ENCODE measurements at places on chromosomes 5 and 9.
A peak's percentile ranks its signal among the peaks of the same experiment; 100 is the strongest.

GRCh38 chr5:140236891-140237598 lies 62.1 kb downstream of the CYSTM1 start:
- no peak for DNase-seq

DNA sequence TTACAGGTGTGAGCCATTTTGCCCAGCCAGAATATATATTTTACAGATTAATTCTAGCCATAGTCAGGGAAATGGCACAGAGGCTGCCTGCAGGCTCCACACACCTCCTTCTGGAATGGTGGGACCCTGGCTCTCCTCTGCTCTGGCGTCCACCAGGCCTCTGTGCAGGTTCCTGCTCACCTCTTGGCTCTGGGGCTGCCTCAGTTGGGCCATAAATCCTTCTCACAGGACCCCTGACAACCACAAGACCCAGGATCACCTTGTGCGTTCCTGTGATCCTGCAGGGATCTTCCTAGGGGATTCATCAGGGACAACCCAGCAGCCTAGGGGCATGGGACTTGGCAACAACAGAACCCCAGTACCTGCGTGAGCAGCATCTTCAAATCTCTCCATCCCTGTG lies 93.0 kb upstream of the FSTL4 start:
- DNase-seq: no peak

DNA sequence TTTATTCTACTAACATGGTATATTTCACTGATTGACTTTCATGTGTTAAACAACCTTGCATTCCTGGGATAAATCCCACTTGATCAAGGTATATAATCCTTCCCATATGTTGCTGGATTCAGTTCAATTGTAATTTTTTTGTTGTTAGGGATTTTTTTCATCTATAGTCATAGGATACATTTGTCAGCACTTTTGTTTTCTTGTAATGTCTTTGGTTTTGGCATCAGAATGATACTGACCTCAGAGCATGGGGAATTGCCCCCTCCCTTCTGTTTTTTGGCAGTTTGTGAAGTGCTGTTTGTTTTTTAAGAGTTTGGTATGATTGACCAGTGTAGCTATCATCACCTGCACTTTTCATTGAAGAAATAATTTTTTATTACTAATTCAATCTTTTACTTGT lies 176.8 kb upstream of the RASEF start:
- DNase-seq: no peak

DNA sequence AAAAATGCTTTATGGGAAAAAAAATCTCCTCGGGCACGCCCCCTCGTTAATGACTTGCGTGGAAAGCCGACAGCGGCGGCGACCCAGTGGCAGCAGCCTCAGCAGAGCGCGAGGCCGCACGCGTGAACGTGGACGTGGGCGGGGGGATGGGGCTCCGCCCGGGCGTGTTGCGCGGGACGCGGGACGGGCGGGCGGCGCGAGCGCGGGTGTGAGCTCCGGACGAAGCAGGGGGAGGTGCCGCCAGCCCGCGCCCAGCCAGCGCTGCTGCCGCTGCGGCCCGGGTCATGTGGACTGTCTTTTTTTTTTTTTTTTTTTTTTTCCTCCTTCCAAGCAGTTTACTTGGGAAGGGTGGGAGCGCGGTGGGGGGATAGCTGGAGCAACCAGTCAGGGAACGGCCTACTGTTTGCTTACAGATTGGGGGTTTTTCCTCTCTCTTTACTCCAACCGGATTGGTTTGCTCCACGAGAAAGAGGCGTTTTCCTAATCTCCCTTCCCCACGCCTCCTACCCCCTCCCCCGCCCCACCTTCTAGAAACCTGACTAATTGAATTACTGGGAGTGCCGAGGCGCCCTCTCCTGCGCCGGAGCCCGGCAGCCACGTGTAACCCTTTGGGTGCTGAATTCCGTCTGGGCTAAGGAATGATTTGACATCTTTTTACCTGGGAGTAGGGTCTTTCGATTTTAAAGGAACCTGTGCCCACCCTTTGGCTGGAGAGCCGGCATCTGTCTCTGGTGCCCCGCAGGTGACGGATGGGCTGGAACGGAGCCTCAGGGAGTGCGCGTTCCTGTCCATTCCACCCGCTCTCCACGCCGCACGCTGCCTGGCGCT lies 1.7 kb upstream of the EFNA5 start:
- no peak for DNase-seq

DNA sequence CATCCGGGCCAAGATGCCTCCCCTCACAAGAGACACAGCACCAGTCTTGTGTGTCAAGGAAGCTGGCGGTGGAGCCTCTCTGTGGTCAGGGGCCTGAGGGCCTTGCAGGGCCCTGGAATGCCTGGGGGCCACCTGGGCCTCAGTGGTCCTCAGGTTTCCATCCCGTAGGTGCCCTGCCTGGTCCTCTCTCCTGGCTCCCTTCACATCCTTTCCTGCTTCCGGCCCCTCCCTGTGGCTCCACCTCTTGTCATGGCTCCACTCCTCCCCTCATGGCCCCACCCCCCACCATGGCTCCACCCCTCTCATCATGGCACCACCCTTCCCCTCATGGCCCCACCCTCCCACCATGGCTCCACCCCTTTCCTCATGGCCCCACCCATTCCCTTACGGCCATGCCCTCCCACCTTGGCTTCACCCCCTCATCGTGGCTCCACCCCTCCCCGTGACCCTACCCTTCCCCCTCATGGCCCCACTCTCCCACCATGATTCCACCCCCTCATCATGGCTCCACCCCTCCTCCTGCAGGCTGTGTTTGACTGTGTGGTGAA lies 175.8 kb downstream of the CACNA1B start:
- no peak for DNase-seq

GRCh38 chr5:151086905-151087360 lies 6.1 kb upstream of the TNIP1 start:
- peak; percentile 49 for DNase-seq

DNA sequence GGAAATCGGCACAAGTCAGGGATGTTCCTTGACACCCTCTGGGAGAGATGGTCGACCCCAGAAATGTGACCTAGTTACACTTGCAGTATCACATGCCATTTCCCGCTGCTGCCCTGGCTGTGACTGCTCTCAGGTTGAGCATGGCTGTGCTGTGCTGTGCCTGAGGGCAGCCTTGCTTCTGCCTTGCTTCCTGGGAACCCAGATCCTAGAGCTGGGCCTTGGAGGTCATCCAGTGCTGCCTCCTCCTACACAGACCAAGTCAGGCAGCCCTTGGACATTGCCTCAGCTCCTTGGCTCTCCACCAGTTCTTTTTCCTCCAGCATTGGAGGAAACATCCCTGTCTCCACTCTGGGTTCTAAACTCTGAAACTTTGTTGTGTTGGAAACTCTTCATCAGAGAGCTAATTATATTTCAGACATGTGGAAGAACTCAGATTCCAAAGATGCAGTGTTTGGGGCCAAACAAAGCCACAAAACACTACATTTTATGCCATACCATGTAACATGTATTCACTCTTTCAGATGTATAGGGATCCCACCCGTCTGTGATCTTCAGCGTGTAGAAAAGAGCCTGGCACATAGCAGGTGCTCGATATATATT lies 6.1 kb downstream of the MAMDC2 start:
- DNase-seq: no peak

DNA sequence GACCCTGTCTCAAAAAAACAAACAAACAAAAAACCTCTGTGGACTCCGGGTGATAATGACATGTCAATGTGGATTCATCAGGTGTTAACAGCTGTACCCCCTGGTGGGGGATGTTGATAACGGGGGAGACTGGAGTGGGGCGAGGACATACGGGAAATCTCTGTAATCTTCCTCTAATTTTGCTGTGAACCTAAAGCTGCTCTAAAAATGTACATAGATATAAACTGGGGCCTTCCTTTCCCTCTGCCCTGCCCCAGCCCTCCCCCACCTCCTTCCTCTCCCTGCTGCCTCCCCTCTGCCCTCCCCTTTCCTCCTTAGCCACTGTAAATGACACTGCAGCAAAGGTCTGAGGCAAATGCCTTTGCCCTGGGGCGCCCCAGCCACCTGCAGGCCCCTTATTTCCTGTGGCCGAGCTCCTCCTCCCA lies 1.4 kb upstream of the CEL start:
- no peak for DNase-seq

DNA sequence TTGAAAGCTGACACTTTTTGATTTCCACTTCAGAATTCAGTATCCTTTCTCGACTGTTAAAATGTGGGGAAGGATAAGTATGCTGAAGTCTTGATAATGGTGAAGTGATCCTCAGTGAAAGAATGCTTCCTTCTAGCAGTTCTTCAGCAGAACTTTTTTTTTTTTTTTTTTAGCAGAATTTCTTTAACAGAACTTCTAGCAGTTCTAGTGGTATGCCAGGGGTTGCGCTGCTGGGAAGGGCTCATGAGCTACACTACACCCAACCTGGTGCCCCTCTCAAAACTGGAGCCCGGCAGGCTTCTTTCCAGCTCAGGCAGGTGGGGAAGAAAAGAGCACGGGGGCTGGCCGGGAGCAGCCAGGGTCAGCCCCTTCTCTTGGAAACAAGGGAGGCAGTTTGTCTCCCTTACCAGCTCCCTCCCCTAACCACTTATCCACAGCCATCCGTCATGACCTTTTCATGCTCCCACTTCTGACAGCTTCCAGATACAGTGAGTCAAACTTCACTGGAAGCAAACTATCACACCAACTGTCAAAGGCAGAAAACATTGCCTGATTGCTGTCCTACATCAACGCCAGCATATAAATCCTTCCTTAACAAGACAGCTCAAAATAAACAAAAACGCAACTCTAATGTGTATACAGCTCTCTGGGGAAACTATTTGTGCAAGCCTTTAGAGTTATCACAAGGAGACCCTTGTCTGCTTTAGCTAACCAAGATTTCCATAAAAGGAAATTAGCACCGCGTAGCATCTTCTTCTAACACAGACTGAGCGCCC lies 211.5 kb downstream of the GAPVD1 start:
- no peak for DNase-seq

DNA sequence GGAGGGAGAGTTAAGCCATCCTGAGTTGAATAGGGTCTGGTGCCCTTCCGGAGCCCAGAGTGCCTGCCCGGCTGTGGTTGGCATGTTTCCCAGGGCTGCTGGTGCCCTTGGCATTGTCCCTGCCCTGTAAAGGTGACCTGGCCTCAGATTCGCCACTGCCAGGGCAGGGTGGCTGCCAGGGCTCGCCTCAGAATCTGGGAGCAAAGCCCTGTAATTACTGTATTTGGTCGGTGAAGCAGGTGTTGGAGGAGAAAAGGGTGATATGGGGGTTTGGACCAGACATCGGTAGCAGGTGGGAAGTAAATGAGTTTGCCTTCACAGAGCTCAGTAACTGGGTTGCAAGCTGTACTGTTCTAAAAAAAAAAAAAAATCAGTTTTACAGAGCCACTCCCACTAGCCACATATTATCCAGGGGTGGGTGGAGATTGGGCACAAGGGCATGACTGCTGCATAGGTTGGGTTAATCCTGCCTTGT lies 47.6 kb downstream of the RGS3 start:
- DNase-seq: no peak

DNA sequence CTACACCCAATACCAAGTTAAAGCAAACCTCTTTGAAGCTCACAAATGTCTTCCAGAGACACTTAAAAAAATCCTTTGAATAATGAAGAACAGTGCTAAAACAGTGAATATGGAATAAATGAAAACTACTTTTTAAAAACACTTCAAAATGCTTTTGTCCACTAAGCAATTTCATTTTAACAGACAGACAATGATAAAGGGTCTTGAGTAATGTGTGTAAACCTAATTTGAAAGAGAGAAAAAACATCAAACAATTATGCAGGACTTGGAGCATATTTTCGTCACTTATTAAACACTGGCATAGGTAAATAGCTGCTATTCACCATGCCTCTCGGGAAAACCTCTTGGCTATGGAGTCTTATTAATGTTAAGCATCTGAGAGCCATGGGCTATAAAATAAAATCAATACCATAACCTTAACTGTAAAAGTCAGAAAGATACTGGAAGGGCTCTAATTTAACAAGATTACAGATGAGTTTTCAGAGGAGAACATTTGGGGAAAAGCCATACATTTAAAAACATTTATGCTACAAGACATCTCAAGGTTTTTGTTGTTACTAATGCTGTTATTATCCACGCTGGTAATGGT lies 177.8 kb downstream of the NFIB start:
- DNase-seq: no peak

- DNase-seq: no peak
These were observed 36.6 kb upstream of the MYORG start for GRCh38 chr9:34413231-34413852.

DNA sequence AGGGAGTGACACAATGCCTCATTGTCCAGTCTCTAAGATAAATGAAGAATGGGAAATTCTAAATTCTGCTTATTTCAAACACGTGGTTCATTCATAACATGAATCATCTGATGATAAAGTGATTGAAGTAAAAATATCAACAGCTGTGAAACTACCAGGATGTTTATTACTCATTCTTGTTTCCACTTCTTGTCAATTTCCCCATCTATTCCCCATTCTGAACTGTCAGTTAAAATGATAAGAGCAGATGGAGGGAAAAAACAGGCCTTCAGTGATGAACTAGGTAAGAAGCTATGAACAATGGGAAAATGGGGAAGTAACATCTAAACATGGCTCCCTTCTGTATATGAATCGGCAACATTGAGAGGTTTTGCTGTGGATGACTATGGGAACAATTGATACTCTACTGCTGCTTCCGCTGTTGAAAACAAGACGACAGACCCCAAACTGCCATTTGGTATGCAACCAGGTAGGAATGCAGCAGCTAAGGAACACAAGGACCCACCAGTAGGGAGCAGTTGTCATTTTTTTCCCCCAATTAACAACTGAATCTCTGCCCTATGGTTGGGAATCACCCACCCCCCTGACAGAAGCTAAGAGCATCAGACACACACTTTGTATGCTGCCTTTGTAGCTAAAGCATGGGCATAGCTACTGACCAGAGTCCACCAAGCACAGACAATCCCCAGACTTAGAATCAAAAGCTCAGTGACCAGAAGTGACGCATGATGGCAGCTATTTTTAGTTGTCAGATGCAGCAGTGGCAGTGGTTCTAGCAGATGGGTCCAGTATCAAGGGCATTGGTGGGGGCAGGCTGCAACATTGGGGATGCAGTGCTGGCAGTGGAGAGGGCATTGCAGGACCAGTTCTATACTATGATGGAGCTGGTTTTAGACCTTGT lies 52.9 kb upstream of the ZNF366 start:
- DNase-seq: no peak

DNA sequence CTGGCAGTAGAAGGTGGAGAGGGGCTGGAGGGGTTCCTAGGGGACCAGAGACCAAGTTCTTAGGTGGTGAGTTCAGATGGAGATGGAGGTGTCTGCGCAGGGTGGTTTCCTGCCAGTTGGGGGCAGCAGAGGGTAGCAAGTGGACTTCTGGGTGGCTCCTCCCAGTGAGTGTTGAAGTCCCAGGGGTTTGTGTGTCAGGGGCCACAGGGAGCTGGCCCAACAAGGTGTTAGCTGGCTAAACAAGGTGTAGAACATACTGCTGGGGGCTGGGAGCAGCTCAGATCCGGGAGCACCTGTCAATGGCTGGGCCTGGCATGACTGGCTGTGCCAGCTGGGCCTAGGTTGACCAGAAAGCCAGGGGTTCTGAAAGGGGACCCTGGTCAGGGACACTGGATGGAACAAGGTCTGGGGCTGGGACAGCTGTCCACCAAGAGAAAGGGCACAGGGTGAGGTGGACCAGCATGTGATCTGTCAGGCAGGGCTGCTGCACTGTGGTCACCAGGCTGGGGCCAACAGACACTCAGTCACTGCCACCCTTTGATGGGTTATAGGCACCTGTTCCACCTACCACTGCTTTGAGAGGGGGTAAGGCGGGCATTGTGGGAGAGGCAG lies 35.6 kb downstream of the DAB2IP start:
- peak; percentile 25 for DNase-seq

GRCh38 chr5:149203921-149204441 lies 62.7 kb downstream of the ABLIM3 start:
- no peak for DNase-seq
